Stimulated activated CD8-positive, alpha-beta memory T cell treated with anti-CD3 and anti-CD28 coated beads, Interleukin-7, amount 100 ng/mL, for 24 hours (primary cell): ENCODE measurements at places on chromosomes 1 and 21.

- no peak for DNase-seq
Measured at GRCh38 chr1:64969305-64970046, 3.1 kb upstream of the JAK1 start.

DNA sequence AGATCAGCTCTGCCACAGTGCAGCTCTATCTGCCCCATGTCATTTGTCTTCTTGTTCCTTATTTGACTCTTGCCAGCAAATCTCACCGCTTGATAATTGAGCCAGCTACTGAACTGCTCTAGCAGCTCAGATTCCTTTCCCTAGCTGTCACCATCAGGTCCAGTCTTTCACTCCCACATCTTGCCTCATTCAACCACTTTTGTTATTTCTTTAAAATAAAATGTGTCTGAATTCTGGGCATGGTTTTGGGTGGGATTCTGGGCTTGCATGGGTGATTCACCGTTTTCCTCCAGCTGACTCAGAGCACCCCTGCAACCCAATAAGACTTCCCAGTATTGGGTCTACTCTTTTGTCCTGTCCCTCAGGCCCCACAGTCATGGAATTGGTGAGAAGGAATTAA, 215.7 kb downstream of the DSCAM start:
- no peak for DNase-seq

GRCh38 chr1:224745924-224746323, 129.8 kb downstream of the CNIH3 start:
- DNase-seq, result no peak

- no peak for DNase-seq
Measured at GRCh38 chr1:193102662-193103061, 2.6 kb downstream of the GLRX2 start.

DNA sequence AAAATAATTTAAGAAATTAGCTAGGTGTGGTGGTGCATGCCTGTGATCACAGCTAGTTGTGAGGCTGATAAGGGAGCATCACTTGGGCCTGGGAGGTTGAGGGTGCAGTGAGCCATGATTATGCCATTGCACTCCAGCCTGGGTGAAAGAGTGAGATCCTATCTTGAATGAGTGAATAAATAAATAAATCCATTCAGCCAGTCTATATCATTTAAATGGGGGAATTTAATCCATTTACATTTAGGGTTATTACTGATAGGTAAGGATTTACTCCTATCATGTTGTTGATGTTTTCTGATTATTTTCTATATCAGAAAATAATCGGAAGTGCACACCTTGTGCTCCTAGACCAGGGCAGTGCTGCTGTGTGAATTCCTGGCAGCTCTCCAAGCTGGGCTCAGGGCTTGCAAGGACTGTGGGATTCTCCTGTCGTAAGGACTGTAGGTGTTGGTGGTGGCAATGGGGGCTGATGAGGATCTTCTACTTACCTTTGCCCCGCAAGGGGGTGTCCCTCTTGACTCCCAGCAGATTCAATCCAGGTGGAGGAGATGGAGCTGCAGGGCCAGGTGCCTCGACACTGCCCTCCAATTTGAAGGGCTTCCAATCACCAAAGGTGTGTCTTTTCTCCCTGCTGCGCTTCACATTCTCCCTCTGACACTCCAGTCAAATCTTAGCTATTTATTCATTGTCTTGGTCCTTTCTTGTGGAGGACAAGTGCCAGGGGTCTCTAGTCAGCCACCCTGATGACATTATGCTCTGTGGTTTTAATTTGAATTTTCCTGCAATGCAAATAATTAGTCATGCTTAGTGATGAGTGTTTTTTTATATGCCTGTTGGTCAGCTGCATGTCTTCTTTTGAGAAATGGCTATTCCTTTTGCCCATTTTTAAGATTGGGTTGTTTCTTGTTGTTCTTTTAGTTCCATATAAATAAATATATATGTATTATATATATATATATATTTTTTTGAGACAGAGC, 14.1 kb upstream of the TRAPPC10 start:
- DNase-seq, result no peak

GRCh38 chr1:228515200-228515834, 28.1 kb downstream of the RNF187 start:
- DNase-seq, result no peak
